ENCODE measurements at places on chromosomes 4 and X.
A peak's percentile ranks its signal among the peaks of the same experiment; 100 is the strongest.

DNA sequence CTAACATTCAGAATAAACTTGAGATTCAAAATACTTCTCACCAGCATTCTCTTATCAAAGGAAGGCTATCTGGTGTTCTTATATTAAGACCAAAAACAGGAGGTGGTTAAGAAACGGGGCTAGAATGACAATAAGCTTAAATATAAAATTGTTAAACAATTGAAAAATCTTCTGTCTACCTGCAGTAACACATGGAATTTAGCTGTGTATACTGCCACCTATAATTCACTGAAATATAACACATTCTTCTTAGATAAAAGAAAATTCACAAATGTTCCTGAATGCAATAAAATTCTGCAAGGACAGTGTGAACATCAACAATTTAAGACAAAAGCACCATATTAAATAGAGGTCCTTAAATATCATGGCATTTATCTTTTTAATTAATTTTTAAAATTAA is 11.5 kb upstream of the PCDH10 start:
- no peak for DNase-seq

DNA sequence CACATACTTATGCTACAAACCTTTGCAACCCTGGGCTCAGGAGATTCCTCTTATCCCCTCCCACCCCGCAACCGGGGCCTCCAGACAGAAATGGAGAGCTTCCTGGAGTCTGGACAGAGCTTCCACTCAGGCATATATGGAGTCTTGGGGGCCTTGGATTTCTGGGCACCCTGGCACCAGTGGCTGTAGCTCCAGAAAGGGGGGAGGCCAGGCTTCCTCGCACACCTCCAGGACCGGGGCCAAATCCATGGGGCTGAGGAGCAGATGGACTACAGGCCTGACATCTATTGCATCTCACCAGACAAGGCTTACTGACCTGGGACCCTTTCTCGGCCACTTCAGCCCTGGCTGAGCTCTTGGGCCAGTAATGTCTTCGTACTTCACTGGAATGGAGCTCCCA is 143.3 kb downstream of the DKK2 start:
- no peak for DNase-seq

DNA sequence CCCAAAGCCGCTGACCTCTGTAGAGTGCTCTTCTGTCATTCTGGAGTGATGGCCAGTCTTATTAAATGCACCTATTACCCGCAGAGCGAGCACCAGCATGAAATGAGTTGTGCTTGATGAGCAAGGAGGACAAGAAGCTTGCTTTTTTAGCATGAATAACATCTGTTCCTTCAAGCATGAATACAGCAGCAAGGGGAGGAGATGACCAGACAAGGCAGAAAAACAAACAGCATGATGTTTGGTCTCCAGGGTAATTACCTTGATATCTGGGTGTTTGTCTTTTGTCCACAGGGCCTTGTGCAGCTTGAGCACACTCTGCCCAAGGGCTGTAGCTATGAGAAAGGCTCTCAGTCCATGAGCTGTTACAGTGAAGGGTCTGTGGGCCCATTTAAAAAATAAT is 324.8 kb upstream of the DDX53 start:
- no peak for DNase-seq

DNA sequence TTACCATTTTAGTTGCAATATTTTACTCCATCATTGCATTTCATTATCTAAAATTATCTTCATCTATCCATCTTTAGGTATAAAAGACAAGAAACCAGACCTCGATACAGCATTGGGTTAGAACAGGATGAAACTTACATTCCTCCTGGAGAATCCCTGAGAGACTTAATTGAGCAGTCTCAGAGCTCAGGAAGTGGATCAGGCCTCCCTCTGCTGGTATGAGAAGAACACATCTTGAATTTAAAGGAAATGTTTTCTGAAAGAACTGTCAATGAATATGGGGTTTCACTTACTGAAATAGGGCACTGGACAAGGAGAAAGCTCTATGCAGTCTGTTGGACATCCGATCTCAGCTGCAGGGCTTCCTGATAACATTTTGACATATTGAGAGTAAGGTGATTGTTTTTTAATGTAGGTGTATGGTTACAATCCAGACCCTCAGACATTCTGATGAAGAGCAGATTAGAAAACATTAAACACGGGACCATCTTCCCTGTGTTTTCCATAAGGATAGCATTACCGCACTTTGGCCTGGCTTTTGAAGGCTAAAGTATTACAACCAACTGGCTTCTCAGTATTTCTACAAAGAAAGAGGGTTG is 367.2 kb downstream of the BMPR1B start:
- peak; percentile 32 for DNase-seq

DNA sequence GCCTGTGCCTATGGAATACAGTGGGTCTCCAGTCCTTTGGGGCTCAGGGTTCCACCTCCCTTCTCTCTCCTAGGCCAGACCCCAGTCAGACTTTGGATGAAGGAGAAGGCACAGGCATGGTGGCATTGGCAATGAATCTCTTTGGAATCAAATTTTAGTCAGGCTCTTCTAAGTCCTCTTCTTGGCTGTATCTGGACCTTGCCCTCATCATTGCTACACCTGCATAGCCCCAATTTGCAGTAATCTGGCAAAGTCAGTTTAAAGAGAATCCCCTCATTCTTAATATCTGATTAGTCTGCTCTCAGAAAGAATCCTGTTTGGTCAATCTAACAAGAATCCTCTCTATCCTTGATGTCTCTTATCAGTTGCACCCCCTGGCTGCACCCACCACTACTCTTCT is 77.6 kb downstream of the SLC16A2 start:
- DNase-seq: no peak

DNA sequence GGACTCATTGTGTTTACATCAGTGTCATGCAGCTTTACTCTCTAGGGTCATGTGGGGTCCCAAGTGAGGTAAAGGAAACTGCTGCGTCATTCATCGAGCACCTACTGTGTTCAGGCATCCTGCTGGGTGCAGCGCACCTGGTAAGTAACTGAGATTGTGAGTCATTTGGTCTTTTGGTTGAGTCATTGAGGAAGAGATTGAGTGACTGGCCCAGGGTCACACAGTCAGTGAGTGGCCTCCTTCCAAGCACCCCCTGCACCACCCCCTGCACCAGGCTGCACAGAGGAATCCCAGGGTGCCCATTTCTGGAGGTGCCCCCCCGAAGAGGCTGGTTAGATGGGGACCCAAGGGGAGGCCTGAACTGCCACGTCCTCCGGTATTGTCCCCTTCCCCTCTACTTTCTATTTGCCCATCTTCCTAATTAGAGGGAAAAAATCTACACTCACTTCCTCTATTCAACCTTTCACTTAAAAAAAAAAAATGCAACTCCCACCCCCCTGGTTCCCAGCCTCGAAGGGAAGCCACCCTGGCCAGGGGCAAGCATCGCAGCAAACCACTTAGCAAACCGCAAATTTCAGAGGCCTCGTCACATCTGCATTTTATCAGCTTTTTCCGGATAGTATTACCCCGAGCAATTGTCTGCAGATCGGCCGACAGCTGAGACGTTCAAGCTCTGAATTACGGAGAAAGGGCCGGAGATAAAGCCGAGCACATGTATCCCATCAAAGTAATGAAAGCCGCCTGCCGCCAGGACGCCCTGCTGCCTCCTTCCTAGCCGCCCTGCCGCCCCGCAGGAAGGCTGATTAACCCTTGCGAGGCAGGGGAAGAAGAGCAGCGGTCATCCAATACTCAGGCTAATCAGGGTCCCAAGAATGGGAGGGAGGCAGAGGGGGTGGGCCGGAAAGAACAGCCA is 96.3 kb upstream of the MSX1 start:
- DNase-seq: no peak

- no peak for DNase-seq
Measured at GRCh38 chr4:57231781-57232180, 121.6 kb upstream of the IGFBP7 start.

- peak; percentile 10 for DNase-seq
Measured at GRCh38 chr4:182141061-182141460, 102.1 kb upstream of the TENM3 start.

- no peak for DNase-seq
Measured at GRCh38 chrX:15971696-15972095, 117.1 kb upstream of the AP1S2 start.

GRCh38 chr4:87388901-87389300 is 2.1 kb downstream of the HSD17B11 start:
- DNase-seq: no peak

- no peak for DNase-seq
Measured at GRCh38 chr4:48350871-48351270, 9.5 kb downstream of the SLAIN2 start.

DNA sequence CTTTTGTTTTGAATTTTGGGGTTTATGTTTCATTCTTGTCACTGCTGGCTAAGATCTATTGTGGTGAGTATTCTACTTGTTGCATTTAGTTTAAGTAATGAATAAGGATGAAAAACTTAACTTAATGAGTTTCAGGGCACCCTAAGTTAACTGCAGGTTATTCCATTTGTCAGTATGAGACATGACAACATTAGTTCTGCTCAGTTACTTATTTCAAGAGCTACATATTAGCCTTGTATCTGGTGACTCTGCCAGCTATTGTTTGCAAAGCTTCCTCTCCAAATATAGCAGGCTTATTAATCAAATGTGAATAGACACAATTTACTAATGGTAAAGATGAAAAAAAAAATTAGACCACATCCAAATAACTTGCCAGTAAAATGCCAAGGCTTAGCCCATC is 567.1 kb downstream of the IL15 start:
- DNase-seq: no peak

- DNase-seq: no peak
Measured at GRCh38 chr4:36551697-36552214, 270.3 kb downstream of the DTHD1 start.

DNA sequence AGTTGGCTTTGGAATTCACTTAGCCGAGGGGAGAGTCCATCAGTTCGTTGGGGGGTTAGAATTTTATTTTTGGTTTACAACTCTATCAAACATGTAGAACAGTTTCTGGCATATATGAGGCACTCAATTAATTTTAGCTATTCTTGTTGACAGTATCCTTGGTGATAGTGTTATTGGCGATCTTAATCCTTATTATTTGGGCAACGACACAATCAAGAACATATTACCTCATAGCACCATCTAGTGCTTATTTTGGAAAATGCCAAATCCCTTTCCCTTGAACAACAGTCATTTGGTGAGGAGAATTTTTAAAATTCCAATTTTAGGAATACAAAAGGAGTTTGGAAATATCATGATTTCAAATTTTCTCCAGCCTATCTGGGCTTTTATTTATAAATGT is 17.9 kb upstream of the PGRMC1 start:
- no peak for DNase-seq

- no peak for DNase-seq
Measured at GRCh38 chr4:106048250-106048971, 153.1 kb downstream of the NPNT start.

DNA sequence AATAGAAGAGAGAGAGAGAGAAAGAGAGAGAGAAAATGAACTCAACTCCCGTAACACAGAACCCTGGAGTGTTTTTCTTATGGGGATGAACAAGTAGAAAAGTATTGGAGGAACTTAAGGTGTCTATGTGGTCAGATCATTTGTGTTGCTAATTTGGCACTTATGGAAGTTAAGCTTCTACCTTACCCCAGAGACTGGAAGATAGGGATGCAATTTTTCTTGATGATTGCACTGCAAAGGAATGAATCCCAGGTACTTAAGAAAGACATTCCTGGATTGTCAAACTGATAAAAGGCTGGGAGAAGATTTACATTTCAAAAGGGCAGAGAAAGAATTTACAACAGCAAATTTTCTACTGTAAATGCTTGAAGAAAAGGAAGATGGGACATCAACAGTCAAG is 57.2 kb downstream of the MAP9 start:
- no peak for DNase-seq

DNA sequence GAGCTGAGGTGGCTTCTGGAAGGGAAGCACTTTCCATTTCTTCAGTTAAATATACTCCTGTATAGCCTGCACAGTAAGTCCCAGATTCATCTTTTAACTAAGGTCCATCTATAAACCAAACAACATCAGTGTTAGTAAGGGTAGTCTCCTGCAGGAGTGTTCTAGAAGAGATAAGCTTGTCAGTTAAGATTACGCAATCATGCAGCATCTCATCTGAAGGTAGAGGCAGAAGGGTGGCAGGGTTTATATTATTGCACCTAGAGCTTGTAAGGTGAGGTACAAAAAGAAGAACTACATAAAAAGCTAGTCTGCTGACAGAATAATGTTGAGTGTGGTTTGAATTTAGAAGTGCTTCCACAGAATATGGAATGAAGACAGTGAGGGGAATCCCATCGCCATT is 44.0 kb downstream of the NUDT10 start:
- DNase-seq: no peak

DNA sequence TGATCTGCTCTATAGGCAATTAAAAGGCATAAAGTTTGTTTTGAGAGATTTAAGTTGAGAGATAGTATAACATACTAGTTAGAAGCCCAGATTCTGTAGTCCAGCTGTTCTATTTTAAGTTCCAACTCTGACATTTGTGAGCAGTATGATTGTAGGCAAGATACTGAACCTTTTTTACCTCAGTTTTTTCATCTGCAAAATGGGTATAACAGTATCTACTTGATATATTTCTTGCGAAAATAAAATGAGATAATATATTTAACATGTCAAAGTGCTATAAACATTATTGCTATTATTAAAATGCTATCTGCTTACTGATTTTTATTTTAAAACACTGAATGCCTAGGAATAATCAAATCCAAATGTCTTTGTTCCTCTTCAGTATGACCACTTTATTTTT is 19.2 kb downstream of the TMPRSS11F start:
- DNase-seq: no peak

DNA sequence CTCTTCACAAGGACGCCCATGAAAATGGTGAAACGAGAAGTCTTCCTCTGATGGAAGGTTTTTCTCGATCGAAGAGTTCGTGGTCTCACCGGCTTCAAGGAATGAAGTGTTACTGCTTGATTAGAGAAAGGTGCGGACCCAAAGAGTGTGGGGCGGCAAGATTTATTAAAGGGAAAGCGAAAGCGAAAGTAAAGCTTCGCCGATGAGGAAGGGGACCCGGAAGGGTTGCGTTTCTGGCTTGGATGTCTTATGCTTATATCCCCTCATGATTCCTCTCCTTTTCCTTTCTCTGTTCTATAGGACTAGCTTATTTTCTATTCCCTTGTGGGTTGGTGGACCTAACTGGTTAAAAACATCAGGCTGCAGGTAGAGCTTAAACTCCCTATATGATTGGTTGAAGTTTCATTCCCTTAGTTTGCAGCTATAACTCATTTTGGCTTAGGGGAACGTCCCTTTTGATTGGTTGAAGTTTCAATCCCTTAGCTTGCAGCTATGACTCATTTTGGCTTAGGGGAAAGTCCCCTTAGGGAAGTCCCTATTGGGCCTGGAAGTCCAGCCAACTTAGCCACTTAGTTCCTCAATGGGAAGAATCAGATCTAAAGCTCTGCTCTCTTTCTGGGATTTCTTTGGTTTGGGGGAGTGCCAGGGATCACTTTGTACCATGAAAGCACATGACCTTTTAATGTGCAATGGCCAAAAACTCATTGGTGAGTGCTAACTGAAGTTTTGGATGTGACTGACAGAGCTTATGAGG is 1025.0 kb upstream of the PCDH10 start:
- no peak for DNase-seq

- no peak for DNase-seq
Measured at GRCh38 chr4:81723019-81723884, 251.5 kb upstream of the RASGEF1B start.

GRCh38 chr4:65014078-65014477 is 604.8 kb upstream of the TECRL start:
- DNase-seq: no peak
